ENCODE measurements at places on chromosomes 5 and 9. TPM values are rescaled to one million over a fixed set of nuclear protein-coding genes. Genes with fewer than 3 reads are reported as not detected.

The ANKRD20A1 gene
- under 0.01 TPM for total RNA-seq

The IL33 gene
- total RNA-seq: 383 TPM

The AQP7 gene
- total RNA-seq: not detected

The CRHBP gene
- 9.2 TPM for total RNA-seq

The SLC6A18 gene
- total RNA-seq: not detected

All from regular cardiac myocyte (primary cell).